Fibroblast of the conjunctiva (primary cell): ENCODE measurements at places on chromosomes 1 and 21.

- DNase-seq: no peak
These were observed 9.8 kb downstream of the TNFRSF9 start for GRCh38 chr1:7930645-7931445.

DNA sequence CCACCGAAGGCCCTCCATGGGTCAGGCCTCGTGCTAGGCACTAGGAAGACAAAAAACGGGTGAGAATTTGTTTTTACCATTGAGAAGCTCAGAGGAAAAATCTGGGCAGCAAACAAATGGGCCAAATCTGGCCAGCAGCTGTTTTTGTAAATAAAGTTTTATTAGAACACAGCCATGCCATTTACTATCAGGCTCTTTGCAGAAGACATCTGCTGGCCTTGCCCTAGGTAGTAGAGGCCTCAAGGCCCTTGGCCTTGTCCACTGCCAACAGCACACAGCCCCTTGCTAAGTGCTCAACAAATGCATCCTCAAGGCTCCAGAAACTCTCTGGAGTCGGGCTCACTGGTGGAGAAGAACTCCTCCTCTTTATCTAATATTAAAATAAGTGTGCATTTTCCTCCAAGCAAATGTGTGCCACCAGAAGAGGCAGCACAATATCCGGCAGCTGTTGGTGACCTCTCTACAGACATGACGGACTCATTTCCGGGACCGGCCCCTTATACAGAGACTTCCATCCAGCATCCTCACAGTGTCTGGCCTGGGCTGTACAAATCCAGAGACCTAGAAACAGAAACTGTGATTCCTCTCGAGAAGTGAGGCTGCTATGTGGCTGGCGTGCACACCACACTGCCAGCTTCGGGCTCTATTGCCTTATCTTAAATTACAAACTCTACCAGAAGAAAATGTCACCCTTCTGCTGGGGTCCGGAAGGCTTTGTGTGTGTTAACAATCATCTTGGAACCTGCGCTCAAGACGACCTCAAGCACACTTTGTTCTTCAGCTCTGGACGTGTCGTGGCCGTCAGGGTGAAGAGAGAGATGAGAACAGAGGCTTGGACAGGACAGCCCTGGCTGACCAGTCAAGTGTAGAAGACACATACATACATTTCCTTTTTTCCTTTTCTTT, 203.9 kb downstream of the TOMM20 start:
- no peak for DNase-seq

GRCh38 chr1:6220236-6220635, 14.3 kb downstream of the RNF207 start:
- DNase-seq: no peak

DNA sequence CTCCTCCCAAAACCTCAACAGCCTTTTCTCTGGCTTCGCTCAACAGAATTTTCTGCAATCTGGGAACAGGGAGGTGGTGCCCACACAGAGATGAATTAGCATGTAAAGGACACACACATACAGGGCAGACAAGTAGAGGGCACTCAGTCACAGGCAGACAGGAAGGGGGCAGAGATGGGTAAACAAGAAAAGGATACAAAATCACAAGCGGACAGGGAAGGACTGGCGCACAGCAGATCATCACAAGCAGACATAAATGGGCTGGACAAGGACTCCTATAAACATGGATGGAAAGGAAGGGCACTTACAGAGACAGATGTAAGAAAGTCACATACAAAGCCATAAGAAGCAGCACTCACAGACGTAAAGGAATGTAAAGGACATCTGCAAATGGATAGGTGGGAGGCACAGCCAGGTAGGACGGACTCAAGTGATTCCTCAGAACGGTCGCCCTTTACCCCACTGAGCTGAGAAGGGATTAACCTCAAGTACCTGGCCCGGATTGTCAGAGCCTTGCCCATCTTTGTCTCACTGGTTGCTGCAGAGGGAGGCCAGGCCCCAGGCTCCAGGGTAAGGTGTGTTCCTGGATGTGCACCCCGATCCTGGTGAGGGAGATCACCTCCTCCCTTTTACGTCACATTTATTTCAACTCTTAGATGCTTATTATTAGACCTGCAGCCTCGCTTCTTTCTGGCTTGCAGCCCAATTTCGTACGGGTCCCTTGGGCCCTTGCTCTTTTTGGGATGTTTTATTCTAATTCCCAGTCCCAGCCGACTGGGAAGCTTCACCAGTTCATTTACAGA, 836 bp upstream of the PRCC start:
- DNase-seq: no peak
